ENCODE measurements at places on chromosomes 6 and 20.

- DNase-seq, result no peak
Observed at GRCh38 chr6:126633373-126633772, 293.5 kb downstream of the CENPW start.

DNA sequence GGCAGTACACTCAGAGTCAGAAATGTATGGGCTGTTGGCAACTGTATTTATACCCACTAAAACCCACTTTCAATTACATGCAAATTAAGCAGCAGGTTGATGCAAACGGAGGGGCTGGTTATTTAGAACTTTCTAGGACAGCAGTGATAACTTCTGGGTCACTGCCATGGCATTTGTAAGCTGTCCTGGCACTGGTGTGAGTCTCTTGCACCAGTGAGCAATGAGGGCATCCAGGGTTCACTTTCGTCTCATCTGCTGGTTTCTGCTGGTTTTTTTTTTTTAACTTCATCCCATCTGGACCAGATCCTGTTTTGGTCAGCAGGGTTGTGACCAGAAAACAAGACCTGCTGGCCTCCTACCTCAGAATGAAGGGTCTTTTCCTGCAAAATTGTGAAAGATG, 49.2 kb downstream of the CDH26 start:
- DNase-seq, result no peak

DNA sequence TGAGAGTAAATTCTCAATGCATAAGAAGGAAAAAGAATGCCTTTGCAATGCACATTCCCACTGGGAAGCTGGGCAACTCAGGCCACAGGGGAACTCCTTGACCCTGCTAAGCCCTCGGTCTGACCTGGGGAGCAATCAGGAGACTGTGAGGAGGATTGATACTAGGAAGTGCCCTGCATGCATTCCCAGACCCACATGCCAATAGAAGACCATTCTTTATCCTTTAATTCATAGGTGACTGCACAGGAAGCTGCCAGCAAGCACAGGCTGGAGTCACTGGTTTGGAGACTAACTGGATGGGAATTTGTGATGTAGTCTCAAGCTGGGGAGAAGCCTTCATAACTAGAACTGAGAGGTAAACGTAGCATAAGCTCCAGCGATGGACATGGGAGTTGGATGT, 1012.7 kb downstream of the EYS start:
- no peak for DNase-seq

DNA sequence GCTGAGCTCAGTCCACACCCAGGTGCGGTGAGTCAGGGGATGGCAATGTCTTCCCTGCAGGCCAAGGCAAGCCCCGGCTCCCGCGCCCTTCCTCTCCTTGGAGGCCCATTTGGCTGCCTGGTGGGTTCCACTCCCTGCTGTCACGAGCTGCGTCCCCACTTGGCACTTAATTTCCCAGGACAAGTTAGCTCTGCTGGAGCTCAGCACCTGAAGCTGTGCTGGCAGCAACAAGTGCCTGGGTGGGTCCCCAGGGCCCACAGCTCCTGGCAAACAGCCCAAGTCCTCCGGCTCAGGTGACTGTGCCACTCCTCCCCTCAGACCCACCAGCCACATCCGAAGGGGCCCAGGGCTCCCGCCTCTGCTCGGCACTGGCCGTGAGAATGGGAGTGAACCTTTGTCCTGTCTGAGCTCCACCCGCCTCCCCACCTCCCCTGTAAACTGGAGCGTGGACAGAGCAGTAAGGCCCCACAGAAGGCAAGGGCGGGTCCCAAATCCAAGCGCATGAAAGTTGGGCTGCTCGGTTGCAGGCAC, 16.9 kb downstream of the LAMA5 start:
- DNase-seq, result no peak

- DNase-seq, result no peak
Observed at GRCh38 chr6:17869010-17869752, 118.3 kb downstream of the KIF13A start.

DNA sequence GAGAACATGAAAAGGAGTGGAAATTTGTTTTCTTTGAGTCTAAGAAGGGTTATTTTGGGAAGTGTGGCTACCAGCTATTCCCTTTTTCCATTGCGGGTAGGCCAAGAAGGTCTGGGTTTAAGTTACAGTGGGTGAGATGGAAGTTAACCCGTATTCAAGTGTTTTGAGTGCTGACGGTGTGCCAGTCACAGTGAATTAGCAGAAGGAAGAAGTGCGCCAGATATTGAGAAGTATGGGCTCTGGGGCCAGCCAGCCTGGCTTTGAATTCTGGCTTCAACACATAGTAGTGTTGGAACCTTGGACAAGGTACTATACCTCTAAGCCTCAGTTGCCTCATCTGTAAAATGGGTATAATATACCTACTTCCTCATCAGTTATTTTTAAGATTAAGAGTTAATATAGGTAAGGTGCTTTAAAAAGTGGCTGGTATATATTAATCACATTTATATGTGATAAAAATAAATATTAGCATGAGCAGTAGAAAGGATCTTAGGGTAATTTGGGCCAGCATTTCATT, 16.3 kb downstream of the ZNF76 start:
- no peak for DNase-seq

DNA sequence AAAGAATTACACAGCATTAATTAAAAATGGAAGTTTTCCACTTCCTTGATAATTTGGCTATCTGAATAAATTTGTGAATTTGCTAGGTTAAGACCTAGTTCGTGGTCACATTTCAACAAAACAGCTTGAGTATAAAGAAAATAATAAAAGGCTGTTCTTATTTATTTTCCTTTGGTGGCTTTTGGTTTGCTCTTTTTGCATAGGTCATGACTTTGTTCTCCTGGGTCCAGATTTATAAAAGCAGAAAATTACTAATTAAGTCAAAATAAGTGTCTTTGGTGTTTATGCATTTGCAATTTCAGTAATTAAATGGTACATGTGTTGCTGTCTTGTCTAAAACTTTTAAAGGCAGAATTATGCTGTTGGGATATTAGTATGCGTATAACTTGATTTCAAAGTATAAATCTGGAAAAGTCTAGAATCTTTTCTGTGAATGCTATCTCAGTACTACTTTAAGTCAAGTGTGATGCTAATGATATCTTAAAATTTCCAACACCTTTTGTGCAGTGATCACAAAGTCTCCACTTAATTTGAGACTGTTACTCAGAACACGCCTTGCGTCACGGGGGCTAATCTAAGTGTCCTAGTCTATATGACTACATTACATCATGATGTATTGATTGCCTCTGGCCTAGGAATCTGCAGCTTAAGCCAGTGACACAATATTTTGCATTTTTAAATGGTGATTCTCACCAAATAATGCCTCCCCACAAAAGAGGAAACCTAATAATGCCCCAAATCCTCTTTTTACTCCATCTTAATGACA, 41.0 kb downstream of the GNAS start:
- DNase-seq, result no peak

GRCh38 chr20:4989570-4989969, 11.7 kb downstream of the SLC23A2 start:
- no peak for DNase-seq

DNA sequence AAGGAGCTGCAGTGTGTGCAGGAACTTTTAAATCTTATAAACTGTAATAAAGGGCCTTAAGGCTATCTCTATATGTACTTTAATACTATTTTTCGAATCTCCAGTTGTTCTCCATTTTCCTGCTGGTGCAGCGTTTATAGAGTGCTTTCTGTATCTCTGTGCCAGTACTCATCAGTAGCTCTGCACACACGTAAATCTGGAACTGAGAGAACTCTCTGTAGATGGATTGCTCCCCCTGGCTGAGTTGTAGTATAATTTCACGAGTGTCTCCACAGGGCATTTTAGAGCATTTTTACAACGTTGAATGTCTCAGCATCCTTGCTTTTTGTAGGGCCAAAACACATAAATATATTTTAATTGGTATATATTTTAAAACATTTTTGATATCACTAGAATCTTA, 256.5 kb downstream of the TRDN start:
- no peak for DNase-seq

DNA sequence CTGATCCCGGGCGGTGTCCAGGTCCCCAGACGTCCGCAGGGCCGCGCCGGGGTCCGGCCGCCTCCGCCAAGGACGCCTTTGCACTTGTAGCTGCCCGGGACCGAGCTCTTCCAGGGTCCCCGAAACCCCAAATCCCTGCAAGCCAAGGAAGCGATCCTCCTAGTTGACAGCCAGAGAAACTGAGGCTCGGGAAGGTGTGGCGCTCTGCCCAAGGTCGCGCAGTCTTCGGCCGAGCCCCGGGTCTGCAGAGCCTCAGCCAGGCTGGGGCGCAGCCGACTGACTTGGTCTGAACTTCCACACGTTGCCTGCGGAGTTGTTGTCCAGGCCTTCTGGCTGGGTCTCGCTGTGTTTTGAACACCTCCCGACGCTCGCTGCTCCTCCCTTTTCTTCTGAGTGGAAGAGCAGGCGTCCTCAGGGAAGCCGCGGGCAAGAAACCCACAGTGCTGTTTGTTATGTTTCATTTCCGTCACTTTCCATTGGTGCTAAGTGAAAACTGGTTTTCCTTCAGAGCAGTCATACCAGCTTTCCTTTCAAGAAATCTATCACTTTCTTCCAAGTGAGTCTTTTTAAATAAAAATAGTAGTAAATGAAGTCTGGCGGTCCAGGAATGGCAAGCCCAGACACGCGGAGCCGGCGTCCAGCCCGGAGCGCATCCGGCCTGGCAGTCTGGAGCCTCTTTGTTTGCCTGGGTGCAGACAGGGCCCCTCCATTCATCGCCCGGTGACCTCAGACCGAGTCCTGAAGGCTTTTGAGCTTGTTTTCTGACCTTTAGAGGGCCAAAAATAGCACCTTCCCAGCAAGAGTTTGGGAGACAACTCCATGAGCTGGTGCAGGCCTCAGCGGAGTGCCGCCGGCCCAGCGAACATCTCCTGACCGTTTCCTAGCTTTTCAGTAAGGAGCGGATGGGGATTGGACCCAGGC, 698 bp downstream of the FAM210B start:
- no peak for DNase-seq

GRCh38 chr6:161413355-161413771, 139.5 kb upstream of the AGPAT4 start:
- DNase-seq, result no peak

GRCh38 chr6:90790058-90790457, 203.2 kb upstream of the MAP3K7 start:
- no peak for DNase-seq

- no peak for DNase-seq
Observed at GRCh38 chr6:1667012-1667804, 57.5 kb downstream of the FOXC1 start.

- no peak for DNase-seq
Observed at GRCh38 chr6:16850681-16851026, 89.4 kb upstream of the ATXN1 start.

GRCh38 chr20:52104546-52105441, 86.8 kb downstream of the ZFP64 start:
- no peak for DNase-seq

DNA sequence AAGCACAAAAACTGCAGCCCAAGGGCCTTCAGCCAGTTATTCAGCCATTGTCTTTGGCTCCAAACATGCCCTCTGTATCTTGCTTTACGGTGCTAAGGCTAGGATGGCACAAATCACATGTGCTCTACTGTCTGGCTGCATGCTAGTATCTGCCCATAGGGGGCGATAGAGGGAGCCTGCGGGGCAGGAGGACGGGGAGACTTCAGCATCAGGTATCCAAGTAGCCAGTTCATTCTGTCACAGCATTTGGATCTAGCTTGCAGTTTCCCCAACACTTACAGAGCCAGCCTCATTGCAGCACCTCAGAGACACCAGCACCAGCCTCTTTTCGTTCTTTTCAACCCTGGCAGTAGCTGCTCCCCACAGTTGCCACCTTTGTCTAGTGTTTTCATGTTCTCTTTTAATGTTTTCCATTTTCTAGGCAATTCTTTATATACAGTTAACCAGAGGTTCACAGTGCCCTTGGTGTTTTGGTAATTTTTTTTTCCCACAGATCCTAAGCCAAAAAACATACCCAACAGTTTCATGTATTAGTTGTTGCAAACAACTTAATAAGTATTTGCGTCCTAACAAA, 705.9 kb downstream of the PTPRT start:
- no peak for DNase-seq

DNA sequence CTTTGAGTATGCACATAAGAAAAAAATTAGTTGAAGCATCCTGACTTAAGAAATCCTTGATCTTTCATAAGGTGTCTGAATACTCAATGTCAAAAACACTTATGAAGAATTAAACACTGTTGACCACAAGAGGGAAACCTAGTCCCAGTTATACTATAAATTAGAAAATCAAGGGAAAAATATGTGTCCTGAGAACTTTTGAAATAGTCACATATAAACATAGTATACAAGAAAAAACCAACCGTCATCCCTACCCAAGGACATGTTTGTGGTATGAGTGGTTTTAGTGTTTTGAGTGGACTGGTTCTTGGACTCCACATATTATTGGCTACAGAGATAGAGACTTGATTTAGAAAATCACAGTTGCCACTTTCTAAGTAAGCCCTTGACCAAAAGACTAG, 7.6 kb upstream of the HLA-DRA start:
- no peak for DNase-seq

GRCh38 chr6:133504761-133505160, 263.6 kb downstream of the EYA4 start:
- DNase-seq, result no peak

GRCh38 chr6:51112731-51113130, 294.1 kb downstream of the TFAP2B start:
- no peak for DNase-seq

- no peak for DNase-seq
Observed at GRCh38 chr6:134020071-134020470, 32.4 kb downstream of the SLC2A12 start.

GRCh38 chr20:5586720-5587119, 163.5 kb upstream of the SHLD1 start:
- no peak for DNase-seq

DNA sequence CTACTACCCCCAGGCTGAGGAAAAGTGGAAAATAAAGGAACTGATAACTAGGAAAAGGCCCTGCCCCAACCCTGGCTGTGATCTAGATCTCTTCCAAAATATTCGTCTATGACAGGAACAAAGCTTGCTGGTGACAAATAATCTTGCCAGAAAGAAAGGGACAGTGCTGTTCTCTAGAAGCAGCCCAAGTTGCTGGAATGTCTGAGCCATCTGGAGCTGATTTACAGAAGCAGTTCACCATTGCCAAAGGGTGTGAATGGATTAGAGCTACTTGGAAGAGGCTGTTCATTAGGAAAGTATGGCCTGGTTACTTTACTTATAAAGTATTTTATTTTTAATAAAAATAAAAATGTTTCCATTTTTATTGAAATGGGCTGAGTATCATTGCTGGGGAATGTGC, 146.3 kb downstream of the EPM2A start:
- DNase-seq, result no peak

GRCh38 chr6:31780507-31781243, 3.5 kb upstream of the VWA7 start:
- no peak for DNase-seq

Measured in stimulated activated CD8-positive, alpha-beta memory T cell treated with anti-CD3 and anti-CD28 coated beads, Interleukin-4, amount 100 ng/mL, for 4 hours (primary cell).